ENCODE measurements at places on chromosomes 3 and 15.

DNA sequence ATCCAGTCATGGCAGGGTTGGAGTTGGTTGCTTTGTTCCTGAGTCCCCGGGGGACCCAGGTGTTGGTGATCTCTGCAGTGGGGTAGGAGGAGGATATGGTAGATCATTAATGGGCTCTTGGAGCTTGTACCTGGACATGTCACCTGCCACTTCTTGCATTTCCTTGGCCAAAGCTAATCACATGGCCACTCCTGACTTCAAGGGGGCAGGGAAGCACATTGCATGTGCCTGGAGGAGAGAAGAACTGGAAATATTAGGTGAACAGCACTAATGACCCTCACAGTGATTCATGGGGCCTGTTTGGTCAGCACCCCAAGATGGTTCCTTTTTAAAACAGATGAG, 87.1 kb upstream of the MYZAP start:
- no peak for DNase-seq

DNA sequence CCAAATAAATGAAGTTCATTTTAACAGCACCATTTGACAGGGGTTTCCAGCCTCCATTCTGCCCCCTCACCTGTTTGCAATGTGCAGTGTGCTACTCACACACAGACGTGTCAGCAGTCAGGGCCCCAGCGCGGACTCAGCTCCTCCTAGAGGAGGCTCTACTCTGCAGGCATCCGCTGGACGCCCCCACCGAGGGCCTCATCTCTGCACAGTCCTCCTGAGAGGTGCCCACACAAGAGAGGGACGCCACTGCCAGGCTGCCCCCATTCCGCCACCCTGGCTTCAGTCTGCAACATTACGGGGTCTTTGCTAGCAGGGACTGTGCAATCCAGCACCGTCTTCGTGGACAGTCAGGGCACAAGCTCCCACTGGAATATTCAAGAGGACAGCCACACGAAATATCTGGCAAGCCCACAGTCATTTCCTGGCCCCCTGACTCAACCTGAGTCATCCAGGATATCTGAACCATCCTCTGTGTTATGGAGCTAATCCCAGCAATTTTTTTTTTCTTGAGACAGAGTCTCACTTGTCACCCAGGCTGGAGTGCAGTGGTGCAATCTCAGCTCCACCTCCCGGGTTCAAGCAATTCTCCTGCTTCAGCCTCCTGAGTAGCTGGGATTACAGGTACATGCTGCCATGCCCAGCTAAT, 255.0 kb downstream of the OCA2 start:
- no peak for DNase-seq

- no peak for DNase-seq
Measured at GRCh38 chr3:98592345-98592935, 971 bp downstream of the CPOX start.

GRCh38 chr15:99390667-99391066, 139.4 kb downstream of the LRRC28 start:
- DNase-seq, result no peak

DNA sequence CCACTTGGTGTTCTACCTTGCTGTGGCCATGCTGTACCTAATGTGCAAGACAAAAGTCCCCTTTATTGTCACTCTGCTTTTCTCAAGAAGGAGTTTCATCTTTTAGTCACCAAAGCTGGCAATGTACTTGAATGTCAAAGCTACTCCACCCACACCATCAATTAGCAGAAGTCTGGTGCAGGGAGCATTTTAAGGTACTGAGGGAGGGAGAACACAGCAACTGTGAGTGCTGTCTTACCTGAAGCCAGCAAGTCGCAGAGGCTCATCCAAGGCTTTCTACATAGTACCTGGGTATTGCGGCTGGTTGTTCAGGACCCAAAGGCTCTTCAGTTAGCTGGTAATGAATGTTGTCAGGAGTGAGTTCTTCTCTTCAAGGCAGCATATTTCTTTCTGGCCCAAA, 820.4 kb downstream of the OTOL1 start:
- no peak for DNase-seq

- DNase-seq, result peak; percentile 86
Measured at GRCh38 chr3:50340448-50341329, at the start of gene RASSF1. Gene RASSF1 (minus strand): TSS chr3:50340836. CDS start chr3:50340805, 31 bp downstream.

- DNase-seq, result no peak
Measured at GRCh38 chr3:66465034-66465433, 35.8 kb downstream of the LRIG1 start.

- no peak for DNase-seq
Measured at GRCh38 chr15:23854203-23854911, 167.3 kb upstream of the NDN start.

DNA sequence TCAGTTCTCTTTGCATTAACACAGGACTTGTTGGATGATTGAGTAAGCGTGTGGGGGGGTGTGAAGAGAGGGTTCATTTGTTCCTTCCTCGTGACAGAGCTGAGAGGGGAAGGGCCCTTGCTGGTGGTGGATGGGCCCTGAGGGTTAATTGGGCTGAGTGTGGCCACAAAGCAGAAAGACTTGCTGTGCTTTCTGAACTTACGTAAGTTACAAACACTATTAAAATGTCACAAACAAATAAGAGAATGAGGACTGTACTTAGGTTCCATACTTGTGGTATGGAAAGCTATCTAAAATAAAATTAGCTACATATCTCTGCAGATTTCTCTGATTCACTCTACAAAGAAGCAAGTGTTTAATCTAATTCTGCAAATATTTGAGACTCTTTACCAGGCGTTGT, 231.3 kb downstream of the LPP start:
- DNase-seq, result no peak

Measured in left forelimb (tissue), 1 donor.